ENCODE measurements at places on chromosomes 4 and X.
A peak's percentile ranks its signal among the peaks of the same experiment; 100 is the strongest.

GRCh38 chrX:21383546-21383945, 9.3 kb downstream of the CNKSR2 start:
- DNase-seq = no peak

DNA sequence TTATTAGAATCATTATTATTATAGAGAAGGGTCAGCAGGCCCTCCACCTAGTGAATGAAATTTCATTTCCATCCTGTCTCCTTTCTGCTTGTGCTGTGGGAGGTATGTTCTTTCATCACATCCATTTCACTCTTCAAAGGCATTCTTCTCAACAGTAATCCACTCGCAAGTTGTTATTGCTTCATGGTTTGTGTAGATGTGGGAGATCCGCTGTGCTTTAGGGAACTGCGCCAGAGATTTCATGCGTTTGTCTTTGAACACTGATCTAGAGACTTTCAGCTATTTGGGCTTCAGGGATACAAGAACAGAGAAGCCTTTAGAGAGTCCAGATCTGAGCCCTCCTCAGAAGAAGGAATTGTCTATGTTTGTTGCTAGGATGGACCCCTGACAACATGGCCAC, 53.5 kb upstream of the PUDP start:
- DNase-seq = no peak

DNA sequence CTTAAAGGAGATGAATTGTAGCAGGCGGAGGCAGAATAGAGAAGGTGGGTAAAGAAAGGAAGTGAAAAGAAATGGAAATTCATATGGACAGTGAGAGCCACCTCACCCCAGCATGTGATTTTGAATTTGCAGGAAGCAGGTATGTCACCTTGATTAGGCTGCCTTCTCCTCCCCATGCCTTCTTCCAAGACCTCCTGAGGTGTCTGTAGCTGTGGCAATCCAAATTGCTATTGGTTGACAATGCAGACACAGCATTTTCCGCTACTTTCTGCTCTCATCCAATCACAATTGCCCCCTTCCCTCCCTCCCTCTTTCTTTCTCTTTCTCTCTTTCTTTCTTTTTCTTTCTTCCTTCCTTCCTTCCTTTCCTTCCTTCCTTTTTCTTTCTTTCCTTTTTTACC, 38.5 kb downstream of the RAB33B start:
- peak; percentile 53 for DNase-seq

- DNase-seq = no peak
These were observed 4.4 kb upstream of the HAND2 start for GRCh38 chr4:173534434-173534833.

GRCh38 chrX:2263203-2263602, 237.6 kb downstream of the DHRSX start:
- no peak for DNase-seq

GRCh38 chr4:41299486-41299885, 42.8 kb downstream of the UCHL1 start:
- no peak for DNase-seq

DNA sequence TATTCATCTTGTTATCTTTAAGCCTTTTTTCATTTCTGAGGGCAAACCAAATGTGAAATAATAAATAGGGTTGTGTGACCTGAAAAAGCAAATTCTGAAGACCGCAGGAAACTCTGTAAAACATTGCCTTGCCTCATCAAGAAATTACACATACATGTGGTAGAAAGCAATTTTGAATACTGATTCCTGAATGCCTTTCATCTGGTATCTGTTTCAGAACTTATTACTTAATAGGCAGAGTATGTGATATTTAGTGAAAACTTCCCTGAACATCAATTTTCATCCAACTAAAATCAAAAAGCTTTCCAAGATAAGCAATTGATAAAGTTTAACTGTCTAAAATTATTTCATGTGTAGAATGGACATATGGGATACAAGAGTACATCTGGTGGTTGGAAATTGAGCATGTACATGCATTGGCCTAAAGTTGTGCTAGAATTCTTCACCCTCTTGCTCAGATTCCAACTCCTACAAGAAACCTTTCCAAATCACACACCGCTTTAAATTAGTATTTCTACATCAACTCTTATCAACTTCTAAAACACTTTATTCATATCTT, 606.0 kb upstream of the LCORL start:
- no peak for DNase-seq

DNA sequence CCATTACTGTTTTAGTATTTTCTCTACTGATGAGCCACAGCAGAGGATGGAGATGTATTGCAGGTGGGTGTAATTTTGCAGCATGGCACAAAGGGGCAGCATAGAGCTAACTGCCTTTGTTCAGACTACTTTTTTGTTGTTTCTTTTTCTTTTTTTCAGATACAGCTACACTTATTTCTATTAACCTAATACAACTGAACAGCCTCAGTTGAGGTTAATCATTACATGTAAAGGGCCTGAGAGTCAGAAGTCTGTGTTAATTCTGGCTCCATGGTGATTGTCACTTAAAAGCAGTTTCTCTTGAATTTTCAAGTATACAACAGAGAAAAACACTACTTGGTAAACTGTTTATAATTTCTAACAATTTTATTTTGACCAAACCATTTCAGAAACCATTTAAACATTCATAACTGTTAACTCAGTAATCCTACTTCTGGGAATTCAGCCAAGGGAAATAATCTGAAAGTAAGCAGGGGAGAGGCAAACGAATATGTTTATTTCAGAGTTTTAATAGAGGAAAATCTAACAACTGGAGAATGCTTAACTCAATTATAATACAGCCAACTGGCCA, 13.9 kb upstream of the PPEF2 start:
- DNase-seq = peak; percentile 57

DNA sequence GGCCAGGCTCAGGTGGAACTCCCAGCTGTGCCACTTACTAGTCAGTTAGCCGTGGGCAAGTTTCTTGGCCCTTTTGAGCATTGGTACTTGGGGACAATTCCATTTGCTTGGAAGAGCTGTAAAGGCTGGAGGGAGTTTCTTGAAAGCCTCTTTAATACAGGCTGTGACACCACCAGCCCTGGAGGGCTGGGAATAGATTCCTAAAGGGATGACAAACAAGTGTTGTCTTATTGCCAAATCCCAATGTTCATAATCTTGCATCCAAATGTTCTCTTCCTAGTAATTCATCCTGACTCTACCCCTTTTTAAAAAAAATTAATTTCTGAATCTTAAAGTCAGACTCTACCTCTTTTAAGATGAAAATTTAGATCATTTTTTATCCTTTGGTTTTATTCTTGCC, 14.6 kb upstream of the MED28 start:
- DNase-seq = no peak

DNA sequence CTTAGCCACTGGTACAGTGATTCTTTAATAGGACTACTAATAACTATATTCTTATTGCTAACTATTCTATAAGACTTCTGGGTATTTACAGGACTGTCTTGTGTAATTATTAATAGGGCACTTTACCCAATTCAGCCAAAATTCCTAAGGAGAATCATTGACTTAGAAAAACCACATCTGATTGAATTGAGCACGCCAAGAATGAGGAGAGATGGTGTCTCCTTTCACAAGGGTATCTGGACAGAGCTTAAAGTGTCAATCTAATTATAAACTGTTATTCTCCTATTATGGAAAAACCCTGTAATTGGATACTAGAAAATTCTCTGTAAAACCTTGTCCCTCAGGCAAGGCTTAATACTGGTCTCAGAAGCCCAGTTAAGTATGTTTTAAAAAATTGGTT, 111.1 kb upstream of the TLL1 start:
- no peak for DNase-seq

- no peak for DNase-seq
These were observed 155.3 kb downstream of the GRIA3 start for GRCh38 chrX:123339221-123339905.

DNA sequence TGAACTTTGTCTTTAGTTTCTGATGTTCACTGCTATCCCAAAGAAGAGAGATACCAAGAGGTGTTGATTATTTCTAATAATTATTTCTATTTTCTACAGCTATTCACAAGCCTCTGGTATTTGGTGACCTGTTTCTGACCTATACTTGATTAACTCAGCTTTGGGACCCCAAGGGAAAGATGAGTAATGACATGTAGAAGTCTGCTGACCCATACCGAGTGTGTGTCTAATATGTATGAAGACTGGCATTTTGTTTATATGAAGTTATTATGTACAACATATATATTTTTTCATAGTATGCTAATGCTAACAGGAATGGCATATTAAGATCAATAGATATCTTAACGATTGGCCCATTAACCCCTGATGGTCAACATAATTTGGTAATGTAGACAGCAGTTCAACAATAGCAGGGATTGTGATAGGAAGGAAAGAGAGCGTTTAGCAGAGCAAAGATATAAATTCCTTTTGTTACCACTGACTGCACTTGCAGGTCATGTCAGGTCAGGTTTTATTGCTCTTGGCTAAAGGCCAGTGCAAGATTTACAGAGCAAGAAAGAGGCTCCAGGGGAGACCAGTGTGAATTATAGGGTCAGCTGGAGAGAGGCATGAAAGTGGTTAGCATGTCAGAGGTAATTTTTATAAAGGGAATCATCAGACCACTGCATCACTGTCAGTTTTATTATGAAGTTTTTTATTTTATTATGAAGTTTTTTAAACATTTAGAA, 94.7 kb upstream of the DIPK2B start:
- no peak for DNase-seq

DNA sequence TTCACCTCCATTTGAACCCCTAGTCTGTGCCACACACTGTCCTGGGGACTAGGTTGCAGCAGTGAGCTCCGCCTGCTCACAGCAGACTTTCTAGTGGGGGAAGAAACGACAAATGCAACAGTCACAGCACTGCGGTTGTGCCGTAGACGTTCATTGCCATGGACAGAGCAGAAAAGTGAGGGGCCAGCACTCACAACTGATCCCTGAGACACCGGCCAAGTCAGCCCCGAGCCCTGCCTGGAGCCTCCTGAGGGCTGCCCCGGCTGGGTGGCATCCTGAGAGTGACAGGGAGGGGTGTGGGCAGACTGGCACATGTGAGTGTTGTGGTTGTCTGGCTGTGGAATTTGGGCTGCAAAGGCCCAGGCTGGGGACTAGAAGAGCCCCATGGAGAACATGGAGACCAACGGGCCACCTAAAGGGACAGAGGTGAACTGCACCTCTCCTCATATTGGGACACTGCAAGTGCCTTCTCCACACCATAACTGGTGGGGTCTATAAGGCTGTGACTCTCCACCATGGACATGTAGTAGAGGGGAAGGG, 4.6 kb downstream of the DUSP9 start:
- DNase-seq = peak; percentile 70

- no peak for DNase-seq
These were observed 49.0 kb downstream of the NIPAL1 start for GRCh38 chr4:48065587-48066052.

GRCh38 chr4:54542540-54543041, 115.2 kb upstream of the KIT start:
- peak; percentile 36 for DNase-seq

- no peak for DNase-seq
These were observed 271.2 kb downstream of the EPHA5 start for GRCh38 chr4:65399084-65399483.

- DNase-seq = no peak
These were observed 119.5 kb upstream of the AFF2 start for GRCh38 chrX:148380650-148381561.

DNA sequence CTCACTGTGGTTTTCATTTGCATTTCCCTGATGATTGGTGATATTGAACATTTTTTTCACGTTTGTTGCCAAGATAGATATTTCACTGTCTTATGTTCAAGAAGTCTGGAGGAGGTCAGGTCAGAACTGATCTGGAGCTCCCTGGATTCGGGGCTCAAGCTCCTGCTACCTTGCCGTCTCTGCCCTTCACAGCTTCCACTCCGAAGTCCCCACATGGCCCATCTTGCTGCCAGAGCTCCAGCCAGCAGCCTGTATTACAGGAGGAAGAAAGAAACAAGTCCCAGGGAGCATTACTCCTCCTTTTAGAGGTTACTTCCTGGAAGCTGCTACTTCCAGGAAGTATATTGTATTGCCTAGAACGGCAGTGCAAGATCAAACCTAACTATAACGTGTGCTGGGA, 17.9 kb upstream of the CDKN2AIP start:
- no peak for DNase-seq

DNA sequence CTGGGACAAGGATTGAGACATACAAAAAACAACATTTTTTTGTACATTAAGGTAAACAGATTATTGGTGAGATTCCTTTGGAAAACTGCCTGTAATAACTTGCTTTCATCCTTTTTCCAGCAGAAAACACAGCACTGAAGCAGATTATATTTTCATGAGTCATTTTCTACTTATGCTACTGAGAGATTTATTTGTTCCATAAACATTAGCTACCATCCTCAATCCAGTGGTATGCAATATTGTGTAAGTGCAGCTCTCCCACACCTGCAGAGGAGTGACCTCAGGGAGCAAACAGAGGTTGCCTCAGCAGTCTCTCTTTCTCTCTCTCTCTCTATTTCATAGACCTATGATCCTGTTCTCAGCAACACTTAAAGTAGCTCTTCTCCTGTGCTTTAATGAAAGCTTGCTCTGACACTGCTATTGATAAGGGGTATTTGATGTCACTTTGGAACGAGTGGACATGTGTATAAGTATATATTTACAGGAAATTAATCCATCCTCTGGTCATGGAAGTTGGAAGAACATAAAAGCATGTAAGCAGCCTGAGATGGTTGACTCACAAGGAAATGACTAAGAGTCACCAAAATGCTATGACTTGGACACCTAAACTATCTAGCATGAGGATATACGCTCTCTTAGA, 163.7 kb upstream of the SPANXC start:
- no peak for DNase-seq

- no peak for DNase-seq
These were observed 896.1 kb upstream of the LCORL start for GRCh38 chr4:18917689-18918088.

GRCh38 chr4:118927974-118928373, 39.3 kb downstream of the SYNPO2 start:
- no peak for DNase-seq

DNA sequence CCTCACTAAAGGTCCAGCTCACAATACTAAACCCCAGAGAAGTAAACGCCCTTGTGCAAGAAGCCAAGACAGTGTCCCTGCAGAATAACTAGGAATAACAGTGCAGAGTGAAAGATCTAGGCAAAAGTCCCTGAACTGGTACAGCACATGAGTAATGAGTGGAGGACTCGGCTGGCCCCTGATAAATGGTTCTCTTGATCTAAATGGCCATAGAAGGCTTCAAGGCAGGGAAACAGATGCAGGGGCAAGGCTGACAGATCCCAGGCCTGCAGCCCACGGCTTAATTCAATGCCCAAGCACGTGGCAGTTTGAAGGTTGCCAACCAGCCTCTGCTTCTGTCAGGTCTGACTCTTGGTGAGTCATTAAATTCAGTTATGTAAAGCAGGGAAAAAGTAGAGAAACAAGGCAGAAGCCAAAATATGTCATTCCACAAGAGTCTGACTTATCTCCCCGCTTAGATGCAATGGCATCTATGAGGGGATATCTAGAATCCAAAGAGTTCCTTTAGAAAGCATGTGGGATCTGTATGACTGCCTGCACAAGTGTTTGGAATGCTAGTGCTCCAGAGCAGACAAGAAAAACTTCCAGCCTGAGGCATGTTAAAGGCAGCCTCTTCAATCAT, 121.3 kb downstream of the PRDM5 start:
- DNase-seq = no peak

DNA sequence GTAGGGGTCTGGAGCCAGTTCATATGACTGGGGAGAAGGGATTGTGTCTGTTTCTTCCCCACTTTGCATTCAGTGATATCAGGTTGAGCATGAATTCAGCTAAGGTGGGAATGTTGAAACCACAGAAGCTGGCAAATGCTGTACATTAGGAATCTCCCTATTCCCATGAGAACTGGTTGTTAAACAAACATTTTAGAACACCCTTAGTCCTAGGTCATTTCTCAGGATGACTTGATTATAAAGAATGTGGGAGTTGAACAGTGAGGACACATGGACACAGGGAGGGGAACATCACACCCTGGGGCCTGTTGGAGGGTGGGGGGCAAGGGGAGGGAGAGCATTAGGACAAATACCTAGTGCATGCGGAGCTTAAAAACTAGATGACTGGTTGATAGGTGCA, 62.6 kb upstream of the LIMCH1 start:
- DNase-seq = no peak
